Kidney epithelial cell (primary cell): ENCODE measurements at places on chromosomes 1 and 21. TPM values are rescaled to one million over a fixed set of nuclear protein-coding genes. Genes with fewer than 3 reads are reported as not detected.

DNA sequence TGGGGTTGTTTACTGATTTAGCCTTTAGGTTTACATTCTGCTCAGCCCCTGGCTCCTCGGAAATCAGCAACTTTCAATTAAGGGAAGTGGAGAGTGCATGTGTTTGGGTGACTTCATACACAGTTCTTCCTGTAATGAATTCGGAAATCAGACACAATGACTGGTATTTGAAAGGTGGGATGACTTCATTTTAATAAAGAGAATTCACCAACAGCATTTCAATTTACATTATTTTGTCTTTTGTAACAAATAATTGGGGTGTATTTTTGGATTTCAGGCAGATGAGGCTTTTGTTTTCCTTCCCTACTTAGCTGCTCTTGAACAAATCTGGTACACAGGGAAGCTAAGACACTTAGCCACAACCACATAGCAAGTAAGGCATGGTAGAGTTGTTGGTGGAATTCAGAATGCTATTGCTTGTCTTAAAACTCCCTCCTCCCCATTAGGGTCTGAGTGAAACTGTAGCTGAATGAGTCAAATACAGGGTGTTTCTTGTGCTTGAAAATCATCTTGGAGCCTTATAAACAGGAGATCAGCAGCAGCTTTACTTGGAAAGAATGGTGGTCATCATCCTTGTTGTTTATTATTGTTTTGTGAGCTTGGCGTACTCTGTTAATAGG, 917 bp downstream of the STX12 start:
- no peak for DNase-seq

DNA sequence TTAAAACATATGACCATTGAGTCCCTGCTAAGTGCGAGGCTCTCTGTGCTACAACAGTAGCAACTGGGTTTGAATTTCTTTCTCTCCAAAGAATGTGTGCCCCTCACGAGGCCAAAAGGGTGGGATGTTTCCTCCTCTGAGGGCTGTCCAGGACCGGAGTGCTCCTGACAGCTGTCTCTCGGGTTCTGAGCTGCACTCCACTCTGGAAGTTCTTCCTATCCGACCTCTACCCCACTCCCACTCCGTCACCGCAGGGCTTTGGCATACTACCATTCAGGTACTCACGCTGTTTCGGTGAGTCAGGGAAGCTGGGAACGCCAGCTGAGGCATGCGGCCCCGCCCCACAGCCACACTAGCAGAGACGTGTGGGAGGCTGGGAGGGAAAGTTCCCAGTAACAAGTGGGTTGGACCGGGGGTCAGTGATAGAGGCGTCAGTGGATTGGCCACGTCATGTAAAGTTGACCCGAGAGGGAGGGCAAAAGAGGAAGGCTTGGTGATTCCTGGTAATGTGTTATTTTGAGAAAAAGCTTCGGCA, 705 bp upstream of the SLC50A1 start:
- peak; percentile 92 for DNase-seq

- DNase-seq = no peak
Measured at GRCh38 chr1:54649130-54649898, 7.7 kb downstream of the MROH7 start.

GRCh38 chr1:98975113-98975512, 29.5 kb downstream of the PLPPR5 start:
- DNase-seq = no peak

DNA sequence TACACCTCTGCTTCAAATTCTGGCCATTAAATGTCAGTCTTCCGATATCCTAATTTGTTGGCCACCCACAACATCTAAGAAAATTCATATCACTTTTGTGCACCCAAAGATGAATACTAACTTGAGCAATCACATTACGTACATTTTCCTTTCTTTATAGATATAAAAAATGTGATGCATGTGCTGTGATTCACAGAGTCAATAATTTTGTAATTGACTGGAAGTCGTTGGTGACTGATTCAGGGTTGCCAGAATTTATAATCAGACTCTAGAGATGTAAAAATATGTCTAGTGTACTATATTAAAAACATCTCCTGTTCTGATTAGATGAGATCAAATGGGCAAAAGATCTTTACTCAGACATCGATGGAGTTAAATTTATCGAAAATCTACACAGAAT, 150.0 kb upstream of the KCTD3 start:
- no peak for DNase-seq

GRCh38 chr1:51519048-51519864, at the start of gene EPS15:
EPS15 (minus strand) TSS chr1:51519266; CDS start chr1:51519231, 35 bp downstream.
- no peak for DNase-seq

DNA sequence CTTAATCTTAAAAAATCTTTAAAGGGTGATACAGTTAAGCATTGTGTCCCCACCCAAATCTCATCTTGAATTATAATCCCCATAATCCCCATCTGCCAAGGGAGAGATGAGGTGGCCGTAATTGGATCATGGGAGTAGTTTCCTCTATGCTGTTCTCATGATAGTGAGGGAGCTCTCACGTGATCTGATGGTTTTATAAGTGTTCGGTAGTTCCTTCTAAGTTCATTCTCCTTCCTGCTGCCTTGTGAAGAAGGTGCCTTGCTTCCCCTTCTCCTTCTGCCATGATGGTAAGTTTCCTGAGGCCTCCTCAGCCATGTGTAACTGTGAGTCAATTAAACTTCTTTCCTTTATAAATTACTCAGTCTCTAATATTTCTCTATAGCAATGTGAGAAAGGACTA, 10.7 kb downstream of the DHRS3 start:
- no peak for DNase-seq

DNA sequence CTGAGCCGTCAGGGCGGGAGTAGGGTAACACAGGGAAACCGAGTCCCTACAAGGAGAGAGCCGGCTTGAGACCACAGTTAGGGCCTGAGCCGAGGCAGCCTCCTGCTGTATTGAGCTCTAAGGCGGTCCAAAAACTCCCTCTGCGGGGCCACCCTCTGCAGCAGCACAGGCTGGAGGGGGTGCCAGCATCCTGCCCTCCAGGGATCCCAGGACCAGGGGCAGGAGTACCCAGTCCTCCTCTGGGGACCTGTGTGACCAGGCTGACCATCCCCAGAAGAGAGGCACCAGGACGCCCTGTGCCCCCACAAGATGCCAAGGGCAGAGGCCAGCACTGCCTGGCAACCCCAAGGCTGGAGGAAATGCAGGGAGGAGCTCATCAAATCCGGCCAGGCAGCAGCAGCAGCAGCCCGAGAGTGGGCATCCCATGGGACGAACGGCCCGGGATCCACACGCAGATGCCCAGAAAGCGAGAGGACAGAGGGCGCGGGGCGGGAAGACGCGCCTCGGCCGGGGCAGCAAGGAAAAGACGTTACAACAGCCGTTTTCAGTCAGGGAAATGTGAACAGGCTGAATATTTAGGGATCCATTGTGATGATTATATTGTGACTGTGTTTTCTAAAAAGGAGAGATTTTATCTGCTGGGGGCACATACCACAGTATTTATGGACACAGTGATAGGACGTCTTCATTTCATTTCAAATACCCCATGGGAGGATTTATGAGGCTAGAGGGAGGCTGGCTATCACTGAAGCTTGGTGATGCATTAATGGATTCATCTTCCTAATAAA, 57.1 kb upstream of the COL18A1 start:
- no peak for DNase-seq

DNA sequence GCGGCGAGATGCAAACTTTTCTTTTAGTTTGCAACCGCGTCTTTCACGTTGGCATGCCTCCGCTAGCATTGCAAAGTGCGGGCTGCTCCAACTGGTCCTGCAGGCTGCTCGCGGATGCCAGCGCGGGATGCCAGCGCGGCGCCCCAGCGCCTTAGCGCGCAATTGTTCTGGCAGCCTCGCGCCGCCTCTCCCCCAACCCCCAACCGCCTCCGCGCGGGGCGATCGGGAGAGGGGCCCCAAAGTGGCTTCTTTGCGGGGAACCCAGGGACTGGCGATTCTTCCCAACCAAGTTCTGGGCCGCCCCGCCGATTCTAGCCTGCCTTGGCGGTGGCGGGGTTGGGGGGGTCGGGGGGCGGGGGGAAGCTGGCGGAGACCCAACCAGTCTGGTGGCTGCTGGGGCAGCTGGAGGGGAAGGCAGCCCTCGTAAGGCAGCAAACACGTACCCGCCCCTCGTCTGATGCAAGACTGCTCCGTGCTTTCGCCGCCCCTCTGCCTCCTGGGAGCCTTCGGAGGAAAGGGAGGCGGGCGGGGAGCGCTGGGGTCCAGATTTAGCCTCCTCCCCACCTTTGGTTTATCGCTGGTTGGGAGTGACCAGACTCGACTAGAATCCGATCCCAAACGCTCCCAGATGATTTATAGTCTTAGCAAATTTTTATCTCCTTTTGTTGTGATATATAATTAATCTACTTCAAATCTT, 756 bp downstream of the PHGDH start:
- DNase-seq = peak; percentile 58

The CDA gene
- total RNA-seq = 2.7 and 3.1 TPM in 2 replicates

The LRRC8B gene
- total RNA-seq = 8.9 and 19.0 TPM in 2 replicates

The NBPF6 gene
- total RNA-seq = not detected in 2 replicates

The LINGO4 gene
- total RNA-seq = not detected in 2 replicates

The SYTL1 gene
- 40.3 and 47.2 TPM in 2 replicates for total RNA-seq

The OLFML3 gene
- 0.17 and 1.4 TPM in 2 replicates for total RNA-seq

The SLC44A5 gene
- 3.7 and 4.4 TPM in 2 replicates for total RNA-seq
